ENCODE measurements at places on chromosomes 1 and 21.

DNA sequence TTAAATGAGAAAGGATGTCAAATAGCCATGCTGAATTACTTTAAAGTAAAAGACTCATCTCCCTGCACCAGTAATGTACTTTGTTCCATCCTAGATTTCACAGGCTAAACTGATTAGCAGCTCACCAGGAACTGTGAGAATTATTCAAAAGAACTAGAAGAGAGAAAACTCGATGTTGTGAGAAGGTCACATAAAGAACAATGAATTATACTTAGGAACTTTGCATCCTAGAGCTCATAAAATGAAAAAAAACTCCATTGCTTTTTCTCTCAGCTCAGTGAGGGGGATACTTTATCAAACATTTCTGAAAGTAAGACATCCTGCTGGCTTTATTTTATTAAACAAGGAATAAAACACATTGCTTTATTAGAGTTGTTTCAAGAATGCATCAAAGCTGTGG is 278.5 kb downstream of the MRPL39 start:
- no peak for DNase-seq

GRCh38 chr1:155801149-155801548 is 55.9 kb downstream of the GON4L start:
- no peak for DNase-seq

DNA sequence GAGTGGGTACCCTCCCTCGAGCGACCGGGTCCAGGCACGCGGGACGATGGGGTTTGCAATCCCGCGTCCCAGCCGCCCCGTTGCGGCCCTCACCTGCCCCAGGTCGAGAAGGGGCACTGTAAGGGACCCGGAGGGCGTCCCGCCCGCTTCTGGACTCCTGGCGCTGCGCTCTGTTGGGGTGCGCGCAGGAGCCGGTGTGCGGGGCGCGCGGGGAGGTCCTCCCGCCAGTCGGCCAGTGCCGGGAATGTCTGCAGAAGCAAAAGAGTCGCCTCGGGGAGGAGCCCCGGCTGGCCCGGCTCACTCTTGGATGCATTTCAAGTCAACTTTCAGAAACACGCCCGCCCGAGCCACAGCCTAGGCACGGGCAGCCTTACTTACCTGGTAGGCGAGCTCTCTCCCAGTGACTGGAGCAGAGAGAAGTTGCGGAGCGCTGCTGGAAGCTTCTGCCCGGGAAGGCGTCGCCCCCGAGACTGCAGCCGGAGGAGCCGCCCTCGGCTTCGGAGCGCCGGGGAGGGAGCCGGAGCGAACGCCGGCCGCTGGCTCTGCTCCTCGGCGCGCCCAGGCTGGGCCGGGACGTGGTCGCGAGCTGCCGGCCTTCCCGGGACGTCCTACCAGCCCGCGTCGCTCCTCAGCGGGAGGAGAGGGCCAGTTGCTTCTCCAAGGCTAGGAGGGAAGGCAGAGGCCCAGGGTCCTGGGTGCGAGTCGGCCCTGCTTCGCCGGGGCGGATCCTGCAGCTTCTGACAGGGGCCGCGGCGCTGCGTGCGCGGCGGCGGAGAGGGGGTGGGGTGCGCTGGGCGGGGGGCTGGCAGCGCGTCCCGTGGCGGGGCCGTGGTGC is at the start of gene LMX1A:
Gene LMX1A (minus strand): TSS at position 739 of the 835 bp plus-strand sequence. CDS start 1,156 bp downstream, outside the sequence.
- no peak for DNase-seq

- no peak for DNase-seq
Observed at GRCh38 chr1:10738061-10739058, 58.1 kb downstream of the CASZ1 start.

DNA sequence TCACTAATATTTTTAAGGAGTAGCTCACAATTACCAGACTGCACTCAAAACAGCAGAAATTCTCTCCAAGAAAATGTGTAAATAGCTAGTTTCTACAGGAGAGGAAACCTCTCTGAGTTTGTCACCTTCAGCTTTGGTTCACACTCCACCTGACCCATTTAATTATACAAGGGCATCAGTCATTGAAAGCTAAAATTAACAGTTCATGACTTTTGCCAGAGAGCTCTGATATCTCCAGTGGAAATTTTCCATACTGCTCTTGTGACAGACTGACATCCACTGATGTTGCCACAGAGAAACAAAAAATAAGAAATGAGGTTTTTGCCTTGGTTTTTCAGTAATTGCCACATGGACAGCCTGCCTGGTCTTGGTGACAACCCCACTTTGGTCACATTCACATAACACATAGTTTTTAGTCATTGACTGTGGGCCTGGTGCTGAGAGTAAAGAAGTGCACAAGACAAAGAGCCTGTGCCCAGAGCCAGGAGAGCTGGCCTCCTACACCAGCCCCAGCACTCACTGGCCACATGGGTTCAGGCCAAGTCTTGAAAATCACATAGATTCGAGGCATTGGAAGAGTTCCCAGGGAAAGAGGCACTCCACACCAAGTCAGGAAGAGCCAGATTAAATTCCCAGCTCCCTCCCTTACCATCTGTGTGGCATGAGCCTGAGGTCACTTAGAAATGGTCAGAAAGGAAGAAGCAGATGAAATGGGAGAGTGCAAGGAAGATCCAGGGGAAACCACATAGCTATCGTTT is 13.8 kb upstream of the SIM2 start:
- peak; percentile 62 for DNase-seq

DNA sequence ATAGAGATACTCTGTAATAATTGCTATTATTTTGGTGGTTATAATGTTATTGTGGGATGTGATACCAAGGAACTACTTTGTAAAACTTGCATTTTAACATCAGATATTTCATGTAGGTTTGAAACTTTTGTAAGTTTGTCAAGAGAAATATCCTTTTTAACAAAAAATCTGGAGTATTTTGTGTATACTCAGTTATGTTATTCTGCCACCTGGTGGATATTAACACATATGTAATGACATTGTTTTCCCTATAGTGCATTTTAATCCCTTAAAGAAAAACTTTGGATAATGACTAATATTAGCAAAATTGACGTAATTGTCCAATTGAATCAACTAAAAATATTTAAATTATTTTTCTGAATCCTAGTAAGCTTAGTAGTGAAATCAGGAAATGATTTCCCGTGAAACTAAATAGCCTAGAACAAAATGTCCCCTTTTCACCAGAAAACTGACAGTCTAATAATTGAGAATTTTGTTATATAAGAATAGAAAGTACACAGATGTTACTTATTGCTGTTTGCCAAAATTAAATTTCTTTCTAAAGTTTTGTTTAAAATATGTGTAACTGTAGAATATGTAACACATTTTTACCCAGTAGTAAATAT is 39.6 kb downstream of the KCTD3 start:
- peak; percentile 20 for DNase-seq

- DNase-seq = no peak
Observed at GRCh38 chr21:45870421-45870820, 111.1 kb upstream of the COL6A1 start.

- DNase-seq = no peak
Observed at GRCh38 chr21:29601047-29601446, 302.3 kb downstream of the BACH1 start.

DNA sequence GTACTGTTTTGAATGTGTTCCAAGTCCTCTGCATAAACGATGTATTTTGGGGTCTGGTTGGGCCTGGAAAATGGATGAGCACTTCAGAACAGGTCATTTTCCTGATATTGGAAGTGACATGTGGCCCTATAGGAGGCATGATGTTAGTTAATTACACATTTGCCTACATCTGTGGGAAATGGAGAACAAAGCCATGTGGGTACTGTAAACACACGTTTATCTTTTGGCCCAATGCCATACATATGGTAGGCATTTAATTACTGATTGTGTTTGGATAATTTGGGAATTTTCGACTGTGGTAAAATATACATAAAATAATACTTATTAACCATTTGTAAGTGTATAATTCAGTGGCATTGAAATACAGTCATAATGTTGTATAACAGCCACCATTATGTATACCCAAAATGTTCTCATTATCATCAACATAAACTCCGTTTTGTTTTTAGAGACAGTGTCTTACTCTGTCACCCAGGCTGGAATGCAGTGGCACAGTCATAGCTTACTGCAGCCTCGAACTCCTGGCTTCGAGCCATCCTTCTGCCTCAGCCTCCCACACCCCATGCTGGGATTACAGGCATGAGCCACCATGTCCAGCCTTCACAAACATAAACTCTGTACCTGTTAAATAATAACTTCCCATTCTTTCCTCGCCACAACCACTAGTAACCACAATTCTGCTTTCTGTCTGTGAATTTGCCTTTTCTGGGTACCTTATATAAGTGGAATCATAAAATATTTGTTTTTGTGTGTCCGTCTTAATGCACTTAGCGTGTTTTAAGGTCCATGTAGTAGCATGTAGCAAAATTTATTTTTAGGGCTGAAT is 11.9 kb upstream of the RNPEP start:
- DNase-seq = peak; percentile 43

GRCh38 chr21:42493109-42494060 is 2.6 kb downstream of the RSPH1 start:
- no peak for DNase-seq

DNA sequence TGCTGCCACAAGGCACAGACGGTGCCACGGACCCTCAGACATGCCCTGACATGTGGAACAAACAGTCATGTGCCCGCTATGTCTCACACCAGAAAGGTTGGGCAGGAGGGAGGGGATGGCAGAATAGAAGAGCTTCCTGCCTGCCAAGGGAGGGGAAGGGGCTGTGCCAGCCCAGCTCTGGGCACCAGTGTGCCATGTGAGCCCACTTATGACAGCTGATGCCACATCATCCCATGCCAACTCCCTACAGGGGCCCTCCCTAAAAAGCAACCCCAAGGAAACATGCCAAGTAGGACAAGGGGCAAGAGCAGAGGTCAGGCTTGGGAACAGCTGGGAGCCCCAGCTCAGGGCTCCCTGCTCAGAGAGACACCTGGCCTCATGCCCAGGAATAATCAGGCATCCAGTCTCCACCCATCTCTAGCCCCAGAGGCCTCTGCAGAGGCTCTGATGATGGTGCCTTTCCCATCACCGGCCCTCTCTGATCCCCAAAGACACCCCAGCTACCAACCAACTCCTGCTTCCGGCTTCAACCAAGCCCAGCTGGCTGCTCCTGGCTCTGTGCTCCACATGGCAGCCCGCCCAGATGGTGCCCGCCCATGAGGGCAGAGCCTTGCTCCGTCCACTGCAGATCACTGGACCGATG is 10.3 kb downstream of the ADGRB2 start:
- DNase-seq = peak; percentile 35

DNA sequence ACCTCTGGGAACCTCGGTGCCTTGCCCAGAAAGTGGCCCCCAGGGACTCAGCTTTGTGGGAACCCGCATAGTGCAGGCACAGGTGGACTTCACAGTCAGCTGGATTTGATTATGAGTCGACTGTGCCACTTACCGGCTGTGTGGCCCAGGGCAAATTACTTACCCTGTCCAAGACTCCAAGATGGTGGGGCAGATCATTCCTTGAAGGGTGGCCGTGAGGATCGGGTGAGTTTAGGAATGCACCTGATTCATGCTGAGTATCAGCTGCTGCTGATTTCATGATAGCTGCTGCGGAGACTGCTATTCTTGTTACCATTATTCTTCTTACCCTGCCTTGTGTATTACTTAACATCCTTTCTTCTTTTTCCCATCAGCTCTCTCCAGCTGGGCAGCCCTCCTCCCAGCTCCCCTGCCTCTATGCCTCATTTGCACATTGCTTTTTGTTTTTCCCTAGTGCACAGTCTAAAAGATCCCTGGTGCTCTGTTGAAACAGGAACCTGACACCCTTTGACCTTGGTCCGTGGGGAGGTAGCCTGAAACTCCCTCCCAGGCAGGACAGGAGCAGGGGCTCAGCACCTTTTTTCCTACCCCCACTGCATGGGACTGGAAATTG is 40.5 kb upstream of the FHAD1 start:
- DNase-seq = no peak

- peak; percentile 19 for DNase-seq
Observed at GRCh38 chr21:36022427-36023091, 37.8 kb downstream of the SETD4 start.

GRCh38 chr1:37482796-37483744 is 8.7 kb downstream of the ZC3H12A start:
- no peak for DNase-seq

- no peak for DNase-seq
Observed at GRCh38 chr21:37446552-37446951, 80.0 kb downstream of the DYRK1A start.

- no peak for DNase-seq
Observed at GRCh38 chr1:115031595-115031994, 2.0 kb downstream of the TSHB start.

Data from AG10803 (cell line).